Substantia nigra (tissue), 51 donors: ENCODE measurements at places on chromosomes 11 and 22.
A peak's percentile ranks its signal among the peaks of the same experiment; 100 is the strongest.

DNA sequence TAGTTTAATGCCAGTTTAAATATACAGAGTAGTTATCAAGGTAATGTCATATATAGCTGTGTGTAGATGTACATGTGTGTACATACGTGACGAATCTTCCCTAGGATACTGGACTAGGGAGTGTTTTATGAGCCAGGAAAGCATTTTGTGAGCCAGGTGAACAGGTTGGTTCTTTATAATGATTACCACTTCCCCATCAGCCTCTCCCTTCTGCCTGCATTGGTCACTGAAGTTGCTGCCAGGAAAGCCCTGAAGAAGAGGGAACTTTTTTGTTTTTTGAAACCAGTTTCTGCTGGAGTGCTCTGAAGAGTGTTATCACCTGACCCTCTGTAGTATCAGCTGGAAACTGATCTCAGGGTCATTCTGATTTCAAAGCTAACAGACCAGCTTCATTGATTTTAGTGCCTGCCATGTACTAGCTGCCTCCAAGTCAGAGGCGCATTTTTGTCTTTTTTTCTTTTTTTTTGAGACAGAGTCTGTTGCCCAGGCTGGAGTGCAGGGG lies 14.2 kb upstream of the ST14 start:
- DNase-seq: no peak

DNA sequence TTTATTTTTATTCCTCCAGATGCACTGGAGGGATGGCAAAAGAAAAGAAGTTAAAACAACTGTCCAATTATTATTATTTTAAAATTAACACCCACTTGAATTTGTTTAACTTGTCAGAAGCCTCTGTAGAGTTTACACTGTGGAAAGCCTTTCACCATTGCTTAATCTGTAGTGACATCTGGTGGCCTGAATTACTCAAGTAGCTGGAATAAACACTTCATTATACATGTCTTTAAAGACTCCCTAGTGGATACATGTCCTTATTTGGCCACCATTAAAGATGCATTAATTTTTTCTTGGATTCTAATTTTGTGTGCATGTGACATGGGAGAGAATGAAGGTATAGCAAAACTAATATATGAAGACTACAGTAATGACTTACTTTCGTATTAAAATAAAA lies 1496.5 kb downstream of the FAM181B start:
- DNase-seq: no peak

DNA sequence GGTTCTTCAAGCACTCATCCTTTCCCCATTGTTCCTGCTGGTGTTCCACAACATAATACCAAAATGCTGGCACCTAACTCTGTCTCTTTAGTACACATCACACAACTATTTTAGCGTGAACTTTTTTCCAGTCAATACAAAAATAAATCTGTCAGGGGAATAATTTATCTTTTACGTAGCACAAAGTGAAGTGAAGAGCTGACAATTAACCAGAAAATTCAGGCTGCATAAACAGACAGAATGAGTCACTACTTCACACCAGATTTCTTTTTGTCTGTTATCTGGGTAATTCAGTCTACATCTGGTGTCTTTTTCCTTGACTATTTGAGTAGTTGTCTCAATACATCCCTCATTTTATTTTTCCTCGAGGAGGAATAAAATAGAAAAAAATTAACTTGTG lies 7.9 kb upstream of the ETS1 start:
- DNase-seq: no peak

DNA sequence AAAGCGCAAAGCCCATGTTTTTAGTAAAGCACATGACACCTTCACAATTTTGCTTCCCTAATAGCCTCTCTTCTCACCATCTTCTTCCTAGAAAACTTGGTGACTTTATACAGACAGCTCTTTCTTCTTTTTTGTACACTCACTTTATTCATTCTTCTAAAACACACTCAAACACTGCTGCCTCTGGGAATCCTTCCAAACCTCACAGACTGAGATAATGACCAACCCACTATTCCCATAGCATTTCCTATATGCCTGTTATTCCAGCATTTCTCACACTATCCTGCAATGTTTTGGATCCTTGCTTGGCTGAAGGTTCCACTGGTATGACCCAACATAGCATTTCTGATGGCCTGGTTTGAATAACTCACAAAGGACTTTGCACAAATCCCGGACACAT lies 442.1 kb upstream of the CCDC90B start:
- no peak for DNase-seq

DNA sequence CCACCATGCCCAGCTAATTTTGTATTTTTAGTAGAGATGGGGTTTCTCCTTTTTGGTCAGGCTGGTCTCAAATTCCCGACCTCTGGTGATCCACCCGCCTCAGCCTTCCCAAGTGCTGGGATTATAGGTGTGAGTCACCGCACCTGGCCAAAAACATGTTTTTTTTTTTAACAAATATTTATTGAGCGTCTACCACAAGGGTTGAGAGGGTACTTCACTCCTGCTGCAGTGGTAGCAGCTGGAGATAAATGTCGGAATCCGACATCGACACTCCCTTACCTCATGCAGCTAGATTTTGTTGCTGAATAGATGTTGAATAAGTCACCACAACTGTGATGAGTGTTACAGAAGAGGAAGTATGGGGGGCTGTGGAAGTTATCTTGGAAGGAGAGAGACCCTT lies 971 bp downstream of the DNAJB13 start:
- DNase-seq: no peak

DNA sequence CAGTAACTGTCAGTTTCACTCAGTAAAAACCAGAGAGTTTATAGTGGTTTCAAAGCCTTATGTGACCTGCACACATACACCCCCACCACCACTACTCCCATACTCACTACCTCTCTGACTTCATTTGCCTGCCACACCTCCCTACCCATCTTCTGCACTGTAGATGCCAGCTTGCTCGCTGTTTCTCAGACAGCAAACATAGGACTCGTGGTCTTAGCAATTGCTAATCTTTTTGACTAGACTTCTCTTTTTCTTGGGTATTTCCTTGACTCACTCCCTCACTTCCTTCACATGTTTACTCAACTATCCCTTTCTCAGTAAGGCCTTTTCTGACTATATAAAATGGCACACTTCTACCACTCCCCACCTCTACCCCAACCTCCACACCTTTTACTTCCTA lies 27.8 kb downstream of the CEP295 start:
- DNase-seq: no peak

- no peak for DNase-seq
These were observed 53.7 kb upstream of the MTMR2 start for GRCh38 chr11:95977534-95978174.

DNA sequence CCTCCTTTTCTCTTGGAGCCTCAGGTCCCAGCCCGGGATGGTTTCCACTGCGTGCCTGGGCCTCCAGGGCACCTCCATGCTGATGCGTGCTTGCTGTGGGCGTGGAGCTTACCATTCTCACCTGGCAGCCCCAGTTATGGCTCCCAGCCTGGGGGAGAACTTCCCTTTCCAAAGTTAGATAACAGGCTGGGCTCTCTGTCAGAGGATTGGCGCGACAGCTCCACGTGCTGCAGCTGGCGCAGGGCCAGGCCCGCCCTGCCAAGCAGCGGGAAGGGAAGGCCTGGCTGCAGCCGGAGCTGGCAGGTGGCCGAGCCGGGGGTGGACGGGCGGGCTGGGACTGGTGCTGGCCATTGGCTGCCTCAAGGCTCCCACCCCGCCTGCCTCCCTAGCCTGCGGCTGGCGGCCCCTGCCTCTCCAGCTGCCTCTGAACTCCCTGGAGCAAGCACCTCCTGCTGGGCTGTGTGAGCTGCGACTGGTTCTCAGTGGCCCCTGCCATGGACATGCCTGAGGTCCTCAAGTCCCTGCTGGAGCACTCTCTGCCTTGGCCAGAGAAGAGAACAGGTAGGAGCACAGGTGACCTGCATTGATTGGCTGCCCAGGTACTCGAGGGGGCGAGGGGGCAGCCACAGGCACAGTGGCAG lies 14.6 kb upstream of the TEF start:
- peak; percentile 98 for DNase-seq

GRCh38 chr22:33666961-33667619 lies 253.2 kb downstream of the LARGE1 start:
- no peak for DNase-seq

DNA sequence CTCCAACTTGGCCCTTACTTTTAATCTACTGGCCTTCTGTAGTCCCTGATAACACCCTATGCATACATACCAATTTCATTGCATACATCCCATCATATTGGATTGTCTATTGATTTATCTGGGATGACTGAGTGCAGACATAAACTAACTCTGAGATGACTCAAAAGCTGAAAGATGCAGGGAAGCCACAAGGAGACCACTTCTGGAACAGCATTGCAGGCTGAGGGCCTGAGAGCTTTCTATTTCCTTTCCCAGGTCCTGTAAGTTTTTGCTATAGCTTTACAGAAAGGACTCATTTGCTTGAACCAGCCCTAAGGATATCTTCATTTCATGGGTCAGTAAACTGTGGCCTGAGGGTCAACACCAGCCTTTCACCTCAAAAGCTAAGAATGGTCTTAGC lies 15.1 kb upstream of the SPON1 start:
- DNase-seq: no peak

GRCh38 chr11:46762248-46762647 lies 43.2 kb downstream of the F2 start:
- no peak for DNase-seq

GRCh38 chr11:126159719-126160344 lies 51.6 kb downstream of the RPUSD4 start:
- DNase-seq: no peak

DNA sequence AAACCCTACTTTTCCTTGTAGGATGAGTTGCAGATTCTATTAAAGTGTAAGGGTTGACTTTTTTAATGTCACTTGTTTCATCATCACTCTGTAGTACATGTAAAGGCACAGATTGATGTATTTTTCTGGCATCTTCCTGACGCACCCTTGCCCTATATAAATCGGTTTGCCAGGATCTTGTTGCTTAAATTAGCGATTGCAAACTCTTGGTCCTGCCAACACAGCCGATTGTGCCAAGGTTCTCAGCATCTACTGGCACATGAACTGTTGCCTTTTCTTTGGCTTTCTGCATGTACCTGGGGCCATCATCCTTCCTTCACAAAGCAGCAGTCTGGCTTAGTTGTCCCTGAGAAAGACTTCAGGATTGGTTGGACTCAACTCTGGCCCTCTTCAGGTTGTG lies 7.5 kb upstream of the LIN7C start:
- DNase-seq: no peak

DNA sequence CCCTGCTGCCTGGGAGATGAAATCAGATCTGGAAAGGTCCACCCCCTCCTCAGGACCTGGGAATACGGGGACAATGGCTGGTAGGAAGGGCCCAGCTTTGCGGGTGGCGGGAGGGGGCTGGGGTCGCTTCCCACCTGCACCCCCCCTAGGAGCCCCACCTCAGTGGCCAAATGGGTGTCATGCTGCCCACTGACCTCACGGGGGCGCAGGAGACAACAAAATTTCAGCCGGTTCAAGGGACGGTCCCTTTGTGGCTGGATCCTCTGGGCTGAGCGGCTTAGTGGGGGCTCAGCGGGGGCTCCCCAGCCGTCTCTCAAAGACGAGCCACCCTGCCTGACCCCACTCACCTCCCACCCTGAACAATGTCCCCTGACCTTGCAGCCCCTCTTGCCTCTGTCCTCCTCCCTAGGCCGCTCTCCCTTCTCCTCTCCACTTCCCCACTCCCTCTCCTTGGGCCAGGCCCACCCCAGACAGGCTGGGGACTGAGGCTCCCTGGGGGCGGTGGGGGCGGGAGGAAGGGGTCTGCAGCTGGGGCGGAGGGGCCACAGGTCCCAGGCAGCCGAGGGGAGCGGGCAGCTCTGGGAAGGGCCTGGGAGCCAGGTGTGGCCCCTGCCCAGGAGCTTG lies 39.3 kb upstream of the H19 start:
- DNase-seq: no peak

DNA sequence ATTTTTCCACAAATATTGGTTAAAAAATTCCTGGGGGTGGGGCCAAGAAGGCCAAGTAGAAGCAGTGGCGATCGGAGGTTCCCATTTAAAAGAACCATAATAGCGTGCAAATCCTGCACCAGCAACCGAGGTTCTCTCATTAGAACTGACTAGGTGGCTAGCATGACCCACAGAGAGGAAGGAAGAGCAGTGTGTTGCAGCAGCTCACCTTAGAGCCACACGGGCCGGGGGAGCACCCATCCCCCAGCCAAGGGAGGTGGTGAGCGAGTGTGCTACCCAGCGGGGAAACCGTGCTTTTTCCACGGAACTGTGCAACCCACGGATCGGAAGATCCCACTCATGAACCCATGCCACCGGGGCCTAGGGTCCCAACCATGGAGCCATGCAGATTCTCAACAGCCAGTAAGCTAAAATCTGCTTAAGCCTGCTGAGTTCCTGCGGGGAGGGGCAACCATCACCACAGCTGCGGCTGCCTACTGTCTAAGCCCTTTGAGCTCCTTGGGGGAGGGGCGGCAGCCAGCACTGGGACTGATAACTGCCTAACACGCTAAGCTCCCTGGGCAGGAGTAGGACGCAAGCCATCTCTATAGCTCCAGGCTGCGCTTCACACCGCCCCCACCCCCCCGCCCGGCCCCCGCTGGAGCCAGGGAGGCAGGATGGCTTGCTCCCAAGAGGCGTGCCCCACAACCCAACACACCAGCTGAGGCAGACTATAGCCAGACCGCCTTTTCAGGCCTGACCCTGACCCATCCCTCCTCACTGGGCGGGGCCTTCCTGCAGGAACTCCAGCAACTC lies 21.0 kb upstream of the HTATIP2 start:
- DNase-seq: peak; percentile 5

GRCh38 chr11:131756479-131757110 lies 386.2 kb downstream of the NTM start:
- no peak for DNase-seq

DNA sequence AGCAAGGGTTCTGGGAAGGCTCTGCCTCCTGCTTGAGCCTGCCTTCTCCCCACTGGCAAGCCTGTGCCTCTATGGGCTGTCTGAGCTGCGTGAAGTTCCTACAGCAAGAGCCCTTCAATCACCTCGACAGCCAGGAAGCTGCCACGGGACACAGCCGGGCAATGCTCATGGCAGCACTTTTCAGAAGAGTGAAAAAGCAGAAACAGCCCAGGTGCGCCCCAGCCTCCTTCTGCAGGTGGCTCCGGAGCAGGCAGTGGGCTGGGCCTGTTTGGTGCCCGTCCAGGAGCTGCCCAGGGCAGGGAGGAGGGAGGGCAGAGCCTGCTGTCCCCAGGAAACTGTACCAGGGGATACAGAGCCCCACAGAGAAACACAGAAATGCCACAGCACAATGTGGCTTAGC lies 24.6 kb upstream of the COMT start:
- no peak for DNase-seq

DNA sequence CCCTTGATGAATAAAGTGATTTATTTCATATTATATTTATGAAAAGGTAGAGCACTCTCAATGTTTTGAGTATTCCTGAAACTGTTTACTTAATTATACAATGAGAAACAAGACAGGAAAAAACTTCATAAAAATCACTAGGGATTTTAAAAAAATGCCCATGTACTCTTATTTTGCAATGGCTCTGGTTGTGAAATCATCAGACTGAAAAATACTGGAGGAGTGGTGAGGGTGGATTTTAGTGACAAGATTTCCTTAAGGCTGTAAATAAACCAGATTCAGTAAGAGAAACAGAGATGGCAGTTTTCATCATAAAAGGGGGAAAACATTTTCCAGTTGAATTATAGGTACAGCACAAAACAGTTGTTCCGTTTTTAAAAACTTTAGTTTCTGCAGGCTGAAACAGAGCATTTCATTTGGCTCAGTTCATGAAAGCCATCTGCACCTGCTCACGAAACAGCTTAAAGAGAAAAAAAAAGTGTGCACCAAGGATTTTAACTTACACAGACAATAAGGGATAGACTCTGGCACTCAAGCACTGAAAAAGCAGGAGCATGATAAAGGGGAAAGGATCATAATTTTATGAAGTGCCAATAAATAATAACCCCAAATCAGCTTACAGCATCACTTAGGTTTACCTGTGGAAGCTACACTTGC lies 100.7 kb downstream of the MAML2 start:
- no peak for DNase-seq
